ENCODE measurements at places on chromosomes 12 and 14.

DNA sequence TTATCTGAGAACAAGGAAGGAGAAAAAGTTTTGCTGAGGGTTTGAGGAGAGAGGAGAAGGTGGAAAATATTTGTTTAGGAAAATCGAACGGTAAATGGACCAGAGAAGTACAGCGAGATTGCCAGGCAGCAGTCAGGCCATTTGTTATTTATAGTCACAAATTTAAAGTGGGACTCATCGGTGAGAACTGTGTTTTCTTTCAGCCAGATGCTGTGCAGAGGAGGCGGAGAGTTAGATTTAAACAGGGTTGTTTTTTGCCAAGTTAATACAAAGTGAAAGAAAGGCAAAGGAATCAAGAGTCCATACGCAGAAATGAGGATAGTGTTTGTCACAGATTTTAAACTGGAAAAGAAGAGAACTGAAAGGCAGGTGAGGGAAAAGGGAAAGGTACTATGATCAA, 200.6 kb upstream of the CNOT2 start:
- DNase-seq: no peak

DNA sequence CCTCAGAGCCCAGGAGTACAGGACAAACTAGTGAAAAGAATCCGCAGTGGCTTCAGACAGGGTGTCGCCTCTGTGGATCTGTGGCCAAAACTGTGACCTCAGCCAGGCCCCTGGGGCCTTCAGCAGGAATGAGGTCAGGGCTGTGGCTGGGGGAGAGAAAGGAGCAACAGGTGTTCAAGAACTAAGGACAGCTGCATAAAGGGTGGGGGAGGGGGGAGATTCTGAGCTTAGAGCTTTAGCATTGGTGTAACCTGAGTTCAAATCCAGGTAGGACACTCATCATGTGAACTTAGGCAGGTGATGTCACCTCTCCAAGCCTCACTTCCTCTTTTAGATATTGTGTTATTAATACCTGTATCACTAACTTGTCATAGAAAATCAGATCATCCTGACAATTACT, 40.9 kb upstream of the CORO1C start:
- DNase-seq: no peak

DNA sequence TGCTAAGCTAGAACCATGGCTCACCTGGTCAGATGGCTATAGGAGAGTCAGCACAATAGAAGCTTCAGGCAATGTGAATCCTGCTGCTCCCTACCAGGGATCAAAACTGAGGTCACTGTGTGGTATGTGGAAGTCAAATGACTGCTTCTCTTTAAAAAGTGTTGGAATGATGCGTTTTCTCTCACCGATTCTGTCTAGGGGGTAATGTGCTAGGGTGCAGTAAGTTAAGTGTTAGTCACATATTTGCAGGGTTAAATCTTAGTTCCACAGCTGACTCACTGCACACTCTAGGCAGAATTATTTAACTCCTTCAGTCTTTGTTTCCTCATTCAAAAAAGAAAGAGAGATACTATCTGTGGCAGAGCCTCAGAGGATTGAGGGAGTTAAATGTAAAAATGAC, 696.6 kb downstream of the DIO2 start:
- DNase-seq: no peak

GRCh38 chr14:75489480-75489837, 32.8 kb upstream of the BATF start:
- no peak for DNase-seq

DNA sequence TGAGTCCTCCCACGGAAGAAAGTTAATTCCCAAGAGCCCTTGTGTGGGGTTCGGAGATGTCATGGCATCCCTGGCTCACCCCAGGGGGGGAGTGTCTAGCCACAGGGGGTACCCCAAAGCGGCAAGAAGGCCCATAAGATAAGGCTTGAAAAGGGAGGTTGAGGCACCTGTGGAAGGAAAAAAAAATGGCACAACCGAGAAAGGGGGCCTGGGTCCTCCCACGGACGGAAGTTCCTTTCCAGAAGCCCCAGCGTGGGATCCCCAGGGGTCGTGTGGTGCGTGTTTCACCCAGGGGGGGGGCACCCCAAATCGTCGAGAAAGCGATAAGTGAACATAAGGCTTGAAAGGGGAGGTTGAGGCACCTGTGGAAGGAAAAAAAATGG, 266.7 kb downstream of the ALG10 start:
- no peak for DNase-seq

- no peak for DNase-seq
These were observed 192.3 kb downstream of the MON2 start for GRCh38 chr12:62658910-62659309.

- peak; percentile 17 for DNase-seq
These were observed 120.9 kb upstream of the BCL2L14 start for GRCh38 chr12:11949738-11950411.

DNA sequence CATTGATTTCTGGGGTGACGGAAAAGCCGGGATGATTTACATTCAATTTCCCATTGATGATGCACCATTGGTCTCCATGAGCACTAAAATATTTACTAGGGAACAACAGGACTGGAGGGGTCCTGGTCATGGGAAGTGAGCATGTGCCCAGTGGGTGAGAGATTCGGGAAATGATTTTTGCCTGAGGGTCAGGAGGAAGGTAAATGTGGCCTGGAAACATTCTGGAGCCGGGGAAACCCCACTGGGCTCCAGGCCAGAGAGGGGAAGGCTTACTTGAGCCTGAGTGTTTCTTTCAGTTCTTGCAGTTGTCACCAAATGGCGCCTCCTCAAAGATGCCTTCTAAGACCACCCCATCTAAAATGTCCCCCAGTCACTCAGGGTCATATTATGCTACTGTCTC, 532.3 kb upstream of the TBX3 start:
- no peak for DNase-seq

GRCh38 chr12:67425394-67425793, 156.2 kb downstream of the CAND1 start:
- no peak for DNase-seq

DNA sequence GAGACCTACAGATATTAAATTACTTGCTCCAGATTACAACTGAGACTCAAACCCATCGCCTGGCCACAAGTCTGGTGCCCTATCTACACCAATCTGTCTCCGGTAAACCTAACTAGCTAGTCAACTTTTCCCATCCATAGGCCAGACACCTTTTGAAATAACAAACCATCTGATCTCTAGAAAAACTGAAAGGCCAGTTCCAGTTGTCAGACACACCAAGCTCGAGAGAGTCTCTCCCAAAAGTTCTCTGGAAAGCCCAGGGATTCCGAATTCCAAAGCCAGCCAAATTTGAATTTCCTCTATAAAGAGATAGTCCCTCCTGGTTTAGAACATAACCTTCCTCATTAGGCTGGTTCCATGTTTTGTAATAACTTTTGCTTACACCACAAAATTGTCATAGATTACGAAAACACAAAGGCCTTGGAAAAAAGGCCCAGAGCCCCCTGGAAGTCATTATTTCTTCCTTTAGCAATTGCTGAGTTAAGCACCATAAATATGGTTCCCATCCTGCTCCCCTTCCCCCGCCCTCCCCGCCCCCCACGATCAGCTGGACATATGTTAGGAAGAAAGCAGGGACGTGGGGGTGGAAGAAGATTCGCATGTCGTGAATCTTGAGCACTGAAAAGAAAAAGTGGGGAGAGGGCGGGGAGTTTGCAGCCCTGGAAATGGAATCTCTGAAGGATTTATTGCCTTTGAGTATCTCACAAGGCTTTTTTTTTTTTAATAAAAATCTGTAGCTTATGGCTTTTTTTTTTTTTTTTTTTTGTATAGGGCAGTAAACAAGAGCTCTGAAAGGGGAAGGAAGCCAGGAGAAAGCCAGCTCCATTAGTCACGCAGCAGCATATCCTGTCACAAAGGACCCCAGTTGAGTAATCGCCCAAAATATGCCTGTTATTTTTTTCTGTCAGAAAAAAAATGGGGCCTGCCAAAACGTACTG, 110.4 kb downstream of the ZFP36L1 start:
- no peak for DNase-seq

- no peak for DNase-seq
These were observed 8.4 kb upstream of the EID3 start for GRCh38 chr12:104294927-104295668.

DNA sequence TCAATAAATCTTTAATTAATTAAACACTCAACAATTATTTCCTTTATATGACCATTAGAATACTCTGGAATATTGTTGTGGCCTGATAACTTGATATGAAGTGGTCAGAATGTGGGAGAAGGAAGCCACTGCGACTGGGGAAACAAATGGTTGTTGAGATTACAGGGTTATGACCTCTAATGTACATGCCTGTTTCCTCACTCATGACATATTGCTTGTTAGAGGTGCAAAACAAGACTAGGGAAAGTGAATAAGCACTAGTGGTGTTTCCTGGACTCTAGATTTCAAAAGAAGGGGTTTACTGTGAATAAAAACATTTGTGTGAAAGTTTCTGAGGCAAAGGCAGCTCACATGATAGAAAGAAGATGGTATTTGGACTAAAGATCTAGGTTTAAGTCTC, 53.3 kb downstream of the STAB2 start:
- no peak for DNase-seq

GRCh38 chr12:15547691-15548090, 225.4 kb downstream of the PTPRO start:
- DNase-seq: no peak

GRCh38 chr14:74035556-74035955, 16.4 kb downstream of the BBOF1 start:
- no peak for DNase-seq

- DNase-seq: no peak
These were observed 7.5 kb downstream of the DUSP6 start for GRCh38 chr12:89344862-89345202.

GRCh38 chr12:116420227-116420880, 138.8 kb upstream of the MAP1LC3B2 start:
- no peak for DNase-seq

GRCh38 chr12:109192358-109192757, 76.0 kb downstream of the ACACB start:
- no peak for DNase-seq

DNA sequence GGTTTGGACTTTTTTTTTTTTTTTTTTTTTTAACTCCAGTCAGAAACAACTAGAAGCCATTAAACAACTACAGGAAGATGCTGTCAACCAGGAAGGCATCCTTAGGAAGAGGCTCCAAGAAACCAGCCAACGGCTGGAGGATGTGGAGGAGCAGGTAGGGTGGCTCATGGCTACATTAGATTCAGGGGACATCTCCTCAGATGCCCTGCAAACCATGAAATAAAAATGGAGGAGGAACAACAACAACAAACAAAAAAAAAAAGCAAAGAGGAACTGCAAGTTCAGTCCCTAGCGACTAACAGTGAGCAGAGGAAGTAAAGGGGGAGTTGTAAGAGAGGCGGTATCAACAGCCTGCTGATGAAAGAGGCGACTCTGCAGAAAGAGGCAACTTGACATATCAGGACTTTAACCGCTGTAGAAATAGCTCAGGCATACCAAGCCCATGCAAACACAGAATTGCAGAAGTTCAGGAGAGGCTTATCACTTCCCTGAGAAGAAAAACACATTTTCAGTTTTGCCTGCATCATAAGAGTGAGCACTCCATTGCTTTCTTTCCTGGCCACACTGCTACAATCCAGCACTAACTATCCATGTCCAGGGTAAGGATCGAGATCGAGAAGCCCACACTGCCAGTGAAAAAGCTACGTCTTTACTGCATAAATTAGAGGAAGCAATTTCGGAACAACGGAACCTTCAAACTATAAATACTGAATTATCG, 103.5 kb upstream of the BCAT1 start:
- no peak for DNase-seq

DNA sequence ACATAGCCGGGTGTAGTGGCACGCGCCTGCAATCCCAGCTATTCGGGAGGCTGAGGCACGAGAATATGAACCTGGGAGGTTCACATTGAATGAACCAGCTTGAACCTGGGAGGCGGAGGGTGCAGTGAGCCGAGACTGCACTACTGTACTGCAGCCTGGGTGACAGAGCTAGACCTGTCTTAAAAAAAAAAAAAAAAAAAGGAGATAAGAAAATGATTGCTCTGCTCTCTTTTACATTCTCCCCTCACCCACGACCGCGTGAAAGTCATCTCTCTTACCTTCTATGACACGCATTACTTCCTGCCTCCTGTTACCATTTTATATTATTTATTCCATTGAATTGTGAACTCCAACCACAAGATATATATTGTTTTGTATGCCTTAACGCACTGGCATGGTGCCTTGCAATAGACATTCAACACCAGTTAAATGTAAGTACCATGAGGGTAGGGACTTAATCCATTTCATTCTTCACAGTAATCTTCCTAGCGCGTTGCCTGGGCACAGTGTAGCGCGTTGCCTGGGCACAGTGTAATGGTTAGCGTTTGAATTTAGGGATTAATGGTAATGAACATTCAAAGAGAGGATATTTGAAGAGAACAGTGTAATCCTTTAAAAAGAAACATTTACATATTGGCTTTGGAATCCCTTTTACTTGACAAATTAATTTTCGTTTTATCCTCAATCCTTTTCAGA, 2.7 kb downstream of the RAP1B start:
- no peak for DNase-seq

DNA sequence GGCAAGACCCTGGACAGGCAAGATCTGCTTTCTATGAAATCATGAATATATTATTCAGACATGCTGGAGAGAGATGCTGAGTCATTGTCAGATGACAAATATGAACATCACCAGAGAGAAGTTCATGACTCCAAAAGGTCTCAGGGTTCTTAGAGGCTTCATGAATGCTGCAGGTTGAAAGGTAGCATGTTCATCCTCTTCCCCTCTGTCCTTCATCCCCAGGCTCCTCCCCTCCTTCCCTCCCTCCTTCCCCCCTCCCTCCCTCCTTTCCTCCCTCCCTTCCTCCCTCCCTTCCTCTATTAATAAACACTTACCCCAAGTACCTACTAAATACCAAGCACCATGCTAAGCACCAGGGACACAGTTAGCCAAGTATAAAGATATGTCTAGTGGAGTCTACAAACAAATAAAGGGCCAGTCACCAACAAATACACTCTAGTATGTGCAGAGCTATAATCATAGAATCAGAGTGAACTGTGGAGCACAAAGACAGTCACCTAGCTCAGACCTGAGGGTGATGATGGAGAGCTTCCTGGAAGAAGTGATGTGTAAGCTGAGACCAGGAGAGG, 46.2 kb downstream of the RPH3A start:
- no peak for DNase-seq

- DNase-seq: no peak
These were observed 24.4 kb upstream of the FBRSL1 start for GRCh38 chr12:132465269-132466190.

DNA sequence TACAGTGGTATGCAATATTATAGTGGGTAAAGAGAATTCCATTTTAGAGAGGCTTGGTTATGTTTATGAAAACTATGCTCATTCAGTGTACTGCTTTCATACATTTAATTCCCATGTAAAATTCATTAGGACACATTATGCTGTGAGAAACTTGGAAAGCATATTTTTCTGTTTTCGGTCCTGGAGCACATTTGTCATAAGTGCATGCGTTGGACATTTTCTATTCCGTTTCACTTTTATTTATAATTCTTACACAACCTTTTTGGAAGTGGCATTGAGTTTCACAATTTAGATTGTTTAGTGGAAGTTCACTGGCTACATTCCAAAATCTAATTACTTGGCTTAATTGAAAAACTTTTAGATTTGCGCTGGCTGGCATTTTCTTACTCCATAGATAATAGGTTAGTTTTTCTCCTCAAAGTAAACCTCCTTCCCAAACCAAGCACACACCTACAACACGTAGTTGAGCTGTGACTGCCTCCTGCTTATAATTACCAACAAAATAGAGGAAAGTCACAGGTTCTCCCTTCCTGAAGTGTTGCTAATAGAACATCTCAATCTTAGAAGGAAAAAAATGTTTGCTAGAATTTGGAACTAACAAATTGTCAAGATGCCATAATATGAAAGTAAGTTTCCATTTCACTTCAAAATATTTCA, 938.5 kb downstream of the TRHDE start:
- no peak for DNase-seq

All from LNCaP clone FGC (cell line).